ENCODE measurements at places on chromosomes 4 and X.
A peak's percentile ranks its signal among the peaks of the same experiment; 100 is the strongest.

GRCh38 chr4:2592572-2592971 lies 56.1 kb downstream of the FAM193A start:
- no peak for DNase-seq

- no peak for DNase-seq
Measured at GRCh38 chrX:107485013-107485412, 35.6 kb downstream of the FRMPD3 start.

- no peak for DNase-seq
Measured at GRCh38 chrX:120452131-120452530, 17.0 kb downstream of the LAMP2 start.

DNA sequence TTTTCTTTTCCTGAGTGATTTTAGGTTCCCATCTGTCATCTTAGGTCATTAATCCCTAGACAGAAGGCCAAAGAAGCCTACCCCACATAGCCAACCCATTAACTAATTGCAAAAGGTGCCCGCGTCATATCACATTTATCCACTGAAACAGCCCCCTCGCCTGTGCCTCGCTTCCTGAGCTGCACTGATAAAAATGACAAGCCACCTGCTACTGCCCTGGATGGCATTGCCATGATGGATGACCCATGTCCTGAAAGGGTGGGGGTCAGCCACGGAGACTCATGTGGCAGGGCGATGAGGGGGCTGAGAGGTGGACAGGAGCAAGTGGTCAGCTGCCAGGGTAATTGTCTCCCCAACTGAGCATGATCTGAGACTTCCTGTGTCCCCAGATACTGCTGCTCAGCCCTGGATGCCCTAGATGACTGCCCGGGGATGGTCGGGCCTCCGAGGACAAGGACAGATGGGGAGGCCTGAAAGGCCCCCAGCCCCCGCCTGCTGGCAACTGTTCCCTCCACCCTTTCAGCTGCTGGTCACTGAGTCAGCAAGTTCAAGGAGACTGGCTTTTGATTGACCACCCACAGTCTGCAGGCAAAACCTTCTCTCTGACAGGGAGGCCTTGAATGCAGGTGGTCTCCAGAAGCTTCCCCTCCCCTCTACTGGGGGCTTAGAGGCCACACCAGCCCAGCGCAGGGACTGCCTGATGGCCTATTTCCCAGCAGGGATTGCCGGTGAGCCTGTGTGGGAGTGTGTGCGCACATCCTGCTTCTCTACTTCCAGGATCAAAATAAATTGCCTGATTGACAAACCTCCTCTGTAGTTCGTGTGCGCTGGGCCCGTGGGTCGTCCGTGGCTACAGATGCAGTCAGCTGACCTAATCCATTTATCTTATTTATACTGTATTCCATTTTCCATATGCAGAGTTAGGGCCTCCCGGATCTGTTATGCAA lies 496.3 kb downstream of the BCOR start:
- DNase-seq: no peak

DNA sequence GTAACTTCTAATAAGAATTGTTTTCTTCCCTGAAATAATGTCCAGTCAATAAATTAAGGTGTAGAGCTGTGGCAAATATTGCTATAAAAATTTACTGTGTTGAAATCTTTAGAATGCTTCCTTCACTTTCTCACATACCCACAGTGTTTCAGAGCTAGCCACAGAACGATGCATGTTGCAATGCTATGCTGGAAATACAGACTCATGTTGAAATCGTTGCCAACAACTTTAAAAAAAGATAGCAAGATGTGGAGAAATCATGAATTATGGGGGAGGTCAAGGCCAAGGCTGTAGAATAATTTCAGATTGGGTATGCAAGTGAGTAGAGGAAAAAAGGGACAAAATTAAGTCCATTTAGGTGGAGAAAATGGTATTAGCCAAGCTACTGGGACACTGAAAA lies 204.8 kb downstream of the VEGFC start:
- DNase-seq: no peak

- peak; percentile 58 for DNase-seq
Measured at GRCh38 chr4:88320780-88321373, 36.5 kb upstream of the PPM1K start.

- no peak for DNase-seq
Measured at GRCh38 chrX:79415056-79415455, 47.9 kb upstream of the ITM2A start.

DNA sequence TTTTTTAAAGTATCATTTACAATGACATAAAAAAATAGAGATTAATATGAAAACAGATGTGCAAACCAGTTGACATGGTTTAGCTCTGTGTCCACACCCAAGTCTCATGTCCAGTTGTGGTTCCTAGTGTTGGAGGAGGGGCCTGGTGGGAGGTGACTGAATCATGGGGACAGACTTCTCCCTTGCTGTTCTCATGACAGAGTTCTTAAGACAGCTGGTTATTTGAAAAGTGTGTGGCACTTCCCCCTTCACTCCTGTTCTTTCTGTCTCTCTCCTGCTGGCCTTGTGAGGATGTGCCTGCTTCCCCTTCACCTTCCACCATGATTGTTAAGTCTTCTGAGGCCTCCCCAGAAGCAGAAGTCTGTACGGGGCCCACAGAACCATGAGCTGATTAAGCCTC lies 23.8 kb downstream of the CNOT6L start:
- DNase-seq: no peak

- DNase-seq: no peak
Measured at GRCh38 chrX:9252182-9252581, 212.7 kb upstream of the TBL1X start.

All from GM18507 (cell line).